LHCN-M2 (cell line): ENCODE measurements at places on chromosomes 4 and X.

- peak; percentile 64 for DNase-seq
Observed at GRCh38 chrX:47690175-47690574, 31.2 kb upstream of the UXT start.

DNA sequence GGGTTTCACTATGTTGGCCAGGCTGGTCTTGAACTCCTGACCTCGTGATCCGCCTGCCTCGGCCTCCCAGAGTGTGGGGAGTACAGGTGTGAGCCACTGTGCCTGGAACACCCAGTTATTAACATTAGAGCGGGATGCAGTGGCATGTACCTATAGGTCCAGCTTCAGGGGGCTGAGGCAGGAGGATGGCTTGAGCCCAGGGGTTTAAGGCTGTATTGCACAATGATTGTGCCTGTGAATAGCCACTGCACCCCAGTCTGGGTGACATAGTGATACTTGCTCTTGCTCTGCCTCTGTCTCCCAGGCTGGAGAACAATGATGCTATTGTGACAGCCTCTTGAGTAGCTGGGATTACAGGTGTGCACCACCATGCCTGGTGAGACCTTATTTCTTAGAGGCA, 39.8 kb downstream of the FAM193A start:
- DNase-seq: no peak

- peak; percentile 84 for DNase-seq
Observed at GRCh38 chrX:151970661-151971060, 3.8 kb downstream of the GABRE start.

GRCh38 chr4:124854968-124855367, 142.4 kb upstream of the ANKRD50 start:
- DNase-seq: peak; percentile 70

GRCh38 chrX:66914080-66914479, 275.2 kb upstream of the EDA2R start:
- peak; percentile 3 for DNase-seq

GRCh38 chr4:8615366-8615765, 22.8 kb downstream of the CPZ start:
- no peak for DNase-seq

DNA sequence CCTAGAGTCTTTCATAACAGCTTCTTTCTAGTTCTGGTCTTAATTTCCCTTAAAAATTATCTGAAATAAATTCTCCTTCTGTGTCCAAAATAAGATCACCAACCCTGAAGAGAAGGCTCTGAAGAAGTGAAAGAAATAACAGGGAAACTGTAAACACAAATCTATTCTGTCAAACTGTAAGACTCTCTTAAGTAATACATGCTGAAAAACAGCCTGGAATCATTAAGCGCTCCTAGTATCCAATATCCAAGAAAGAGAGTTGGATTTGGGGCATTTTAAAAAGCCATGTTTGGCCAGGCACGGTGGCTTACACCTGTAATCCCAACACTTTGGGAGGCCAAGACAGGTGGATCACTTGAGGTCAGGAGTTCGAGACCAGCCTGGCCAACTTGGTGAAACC, 53.3 kb downstream of the RELL1 start:
- DNase-seq: no peak

- DNase-seq: no peak
Observed at GRCh38 chr4:17024425-17024824, 126.0 kb upstream of the LDB2 start.
